A172 (cell line): ENCODE measurements at places on chromosomes 4 and X. TPM values are rescaled to one million over a fixed set of nuclear protein-coding genes. Genes with fewer than 3 reads are reported as not detected.

DNA sequence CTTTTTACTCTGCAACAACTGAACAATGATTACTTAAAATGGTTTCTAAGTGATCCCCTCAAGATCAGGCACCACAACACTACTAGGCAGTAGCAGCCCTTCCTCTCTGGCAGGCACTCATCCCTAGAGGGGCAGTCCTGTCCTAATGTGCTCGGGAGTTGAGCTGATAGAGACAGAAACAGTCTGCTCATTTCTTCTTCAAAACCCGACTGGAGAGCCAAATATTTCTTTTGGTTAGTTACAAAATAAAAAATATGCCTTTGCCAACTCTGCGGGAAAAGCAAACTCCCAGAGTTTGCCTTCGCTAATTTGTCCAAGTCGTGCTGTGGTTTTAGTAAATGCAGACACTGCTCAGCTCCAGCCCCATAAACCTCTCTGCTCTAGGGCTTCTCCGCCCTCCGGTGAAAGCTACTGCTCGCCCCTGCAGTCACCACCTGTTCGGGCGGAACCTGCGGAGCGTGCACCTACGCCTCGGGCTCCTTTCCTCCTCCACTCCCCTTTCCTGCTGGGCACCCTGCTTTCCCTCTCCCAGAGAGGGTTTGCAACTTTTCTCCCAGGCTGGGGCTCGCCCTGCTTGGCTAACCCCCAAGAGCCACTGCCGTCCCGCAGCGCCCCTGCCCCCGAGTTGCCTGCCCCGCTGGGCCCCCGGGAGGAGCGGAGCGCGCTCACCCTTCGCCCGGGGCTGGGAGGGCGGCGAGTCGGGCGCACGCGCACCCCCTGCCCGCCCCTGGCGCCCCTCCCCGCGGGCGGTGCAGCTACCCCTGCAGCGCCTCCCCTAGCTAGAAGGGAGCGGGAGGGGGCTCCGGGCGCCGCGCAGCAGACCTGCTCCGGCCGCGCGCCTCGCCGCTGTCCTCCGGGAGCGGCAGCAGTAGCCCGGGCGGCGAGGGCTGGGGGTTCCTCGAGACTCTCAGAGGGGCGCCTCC is at the start of gene NPNT:
Gene NPNT, plus strand, starts transcription at position 812 of the 923 bp plus-strand sequence. CDS start 182 bp downstream, outside the sequence.
- DNase-seq = peak; percentile 4

DNA sequence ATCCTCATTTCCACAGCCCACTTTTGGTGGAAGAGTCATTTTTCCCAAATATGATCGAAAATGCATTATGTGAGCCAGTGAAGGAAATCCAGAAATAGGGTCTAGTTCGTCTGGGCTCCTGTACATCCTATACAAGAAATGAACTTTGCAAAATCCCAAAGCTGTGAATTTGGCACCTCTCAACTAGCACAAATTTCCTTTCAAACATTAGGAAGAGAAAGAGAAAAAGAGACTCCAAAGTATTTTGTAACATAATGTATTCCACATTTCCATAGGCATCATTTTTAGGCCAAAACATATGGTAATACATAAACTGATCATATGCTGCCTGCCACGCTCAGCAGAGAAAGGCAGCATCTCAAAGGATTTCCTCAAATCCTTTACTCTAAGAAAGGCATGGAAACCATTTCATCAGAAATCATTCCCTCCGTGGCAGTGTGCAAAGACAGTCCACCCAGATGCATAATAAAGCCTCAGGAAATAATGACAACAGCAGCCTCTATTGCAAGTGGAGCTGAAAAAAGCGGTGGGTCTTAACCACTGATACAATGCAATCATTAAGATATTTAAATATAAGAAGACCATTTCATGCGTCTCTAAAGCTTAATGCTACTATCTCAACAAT is 56.8 kb downstream of the ANOS1 start:
- no peak for DNase-seq

GRCh38 chr4:102807345-102807744 is 20.0 kb downstream of the UBE2D3 start:
- no peak for DNase-seq

Gene PLXNA3
- 9.7 and 14.3 TPM in 2 replicates for total RNA-seq

DNA sequence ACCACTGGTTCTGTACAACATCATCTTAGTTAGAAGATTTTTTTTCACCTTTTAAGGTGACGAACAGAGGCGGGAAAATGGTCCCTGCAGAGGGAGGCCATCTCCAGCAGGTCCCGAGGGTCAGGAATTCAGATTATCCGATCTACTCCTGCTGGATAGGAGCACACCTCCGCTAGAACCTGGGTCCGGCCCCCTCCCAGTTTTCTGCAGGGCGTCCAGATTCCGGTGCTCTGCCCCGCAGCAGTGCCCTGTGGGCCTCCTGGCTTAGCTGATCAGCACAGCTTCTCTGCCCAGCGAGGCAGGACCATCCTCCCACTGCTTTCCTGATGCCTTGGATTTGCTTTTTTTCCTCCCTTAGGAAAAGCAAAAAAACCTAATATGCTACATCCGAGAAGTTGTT is 2.3 kb downstream of the TBL1X start:
- DNase-seq = no peak

DNA sequence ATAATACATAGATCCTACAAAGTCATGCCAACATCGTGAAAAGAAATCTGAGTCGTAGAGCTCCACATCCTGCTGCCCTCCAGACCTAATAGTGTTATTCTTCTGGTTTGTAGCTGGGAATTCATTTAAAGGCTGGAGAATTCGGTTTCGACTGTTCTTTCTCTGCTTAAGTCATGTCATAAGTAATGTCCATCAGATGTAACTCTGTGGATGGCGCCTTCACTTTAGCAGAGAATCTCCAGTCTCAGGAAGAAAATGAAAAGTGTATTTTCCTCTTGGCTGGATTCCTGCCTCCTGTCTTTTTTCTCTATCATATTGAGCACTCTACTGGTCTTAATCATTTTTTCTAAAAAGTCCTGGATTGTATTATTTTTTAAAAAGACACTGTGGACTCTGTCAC is 117.0 kb downstream of the PALLD start:
- no peak for DNase-seq

Gene CENPU
- total RNA-seq = 92.7 and 103 TPM in 2 replicates

DNA sequence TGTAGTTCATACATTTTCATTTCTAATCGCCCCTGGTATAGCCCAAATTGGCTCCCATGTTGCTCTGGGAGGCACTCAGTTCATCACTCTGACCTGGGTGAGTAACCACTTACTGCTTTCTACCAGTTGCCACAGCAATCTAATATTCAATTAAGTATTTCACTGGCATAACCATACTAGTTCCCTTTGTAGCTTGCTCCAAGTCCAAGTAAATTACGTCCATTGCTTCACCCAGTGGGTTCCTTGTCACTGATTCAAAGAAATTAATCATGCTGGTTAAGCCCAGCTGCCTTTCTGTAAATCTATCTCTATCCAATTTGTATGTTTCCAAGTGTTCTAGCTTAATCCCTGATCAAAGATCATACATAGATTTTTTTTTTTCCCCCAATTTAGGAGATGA is 92.0 kb upstream of the CBR4 start:
- DNase-seq = no peak

DNA sequence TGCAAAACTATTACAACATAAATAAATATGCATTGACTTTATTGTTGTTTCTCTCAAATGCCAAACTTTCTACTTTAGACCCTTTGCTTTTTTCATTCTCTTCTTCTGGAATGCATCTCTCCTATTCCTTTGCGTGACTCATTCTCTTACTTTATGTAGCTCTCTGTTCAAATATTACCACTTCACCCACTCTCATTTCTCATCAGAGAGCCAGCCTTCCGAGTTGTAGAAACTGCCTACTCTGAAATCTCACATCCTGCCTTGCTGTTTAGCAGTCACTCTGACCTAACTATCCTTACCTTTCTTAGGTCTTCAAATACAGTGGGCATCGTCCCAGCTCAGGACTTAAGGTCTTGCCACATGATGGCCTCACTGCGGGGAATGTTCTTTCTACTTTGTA is 143.5 kb downstream of the GALNTL6 start:
- peak; percentile 2 for DNase-seq

DNA sequence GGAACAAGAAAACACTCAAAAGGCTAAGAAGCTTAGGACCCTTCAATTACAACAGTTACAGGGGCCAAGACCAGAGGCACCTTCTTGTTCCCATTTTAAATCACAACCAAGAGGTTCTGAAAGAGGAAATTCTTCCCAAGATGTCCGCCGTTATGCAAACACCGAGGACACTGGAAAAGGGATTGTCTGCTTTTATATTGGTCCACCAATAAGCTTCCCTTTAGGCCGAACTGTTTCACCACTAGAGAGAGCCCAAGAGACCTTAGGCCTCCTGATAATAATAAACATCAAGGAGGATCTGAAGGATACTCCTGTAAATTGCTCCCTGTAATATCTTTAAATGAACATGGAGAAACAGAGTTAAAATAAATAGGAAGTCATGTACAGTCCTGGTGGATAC is 92.6 kb upstream of the NLRP2B start:
- DNase-seq = no peak

GRCh38 chr4:71303287-71303686 is 35.5 kb upstream of the SLC4A4 start:
- DNase-seq = no peak

- no peak for DNase-seq
Measured at GRCh38 chrX:68807818-68808217, 21.0 kb upstream of the EFNB1 start.

DNA sequence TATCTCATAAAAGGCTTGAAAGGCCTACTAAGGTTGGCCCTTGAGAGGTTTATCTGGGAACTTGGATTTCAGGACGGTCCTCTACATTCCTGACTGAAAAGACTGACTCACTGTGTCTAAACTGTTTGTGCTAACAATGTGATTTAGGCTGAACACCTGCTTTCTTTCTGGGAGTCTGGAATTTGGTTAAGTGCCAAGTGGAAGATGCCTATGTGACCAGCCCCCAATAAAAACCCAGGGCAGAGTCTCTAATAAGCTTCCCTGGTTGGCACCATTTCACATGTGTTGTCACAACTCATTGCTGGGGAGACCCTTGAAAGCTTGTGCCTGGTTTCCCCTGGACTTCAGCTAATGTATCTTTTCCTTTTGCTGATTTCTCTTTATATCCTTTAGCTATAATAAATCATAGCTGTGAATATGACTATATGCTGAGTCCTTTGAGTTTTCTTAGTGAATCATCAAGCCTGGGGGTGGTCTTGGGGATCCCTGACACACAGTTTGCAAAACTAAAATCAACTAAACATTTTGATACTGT is 55.1 kb downstream of the GPR82 start:
- peak; percentile 81 for DNase-seq

DNA sequence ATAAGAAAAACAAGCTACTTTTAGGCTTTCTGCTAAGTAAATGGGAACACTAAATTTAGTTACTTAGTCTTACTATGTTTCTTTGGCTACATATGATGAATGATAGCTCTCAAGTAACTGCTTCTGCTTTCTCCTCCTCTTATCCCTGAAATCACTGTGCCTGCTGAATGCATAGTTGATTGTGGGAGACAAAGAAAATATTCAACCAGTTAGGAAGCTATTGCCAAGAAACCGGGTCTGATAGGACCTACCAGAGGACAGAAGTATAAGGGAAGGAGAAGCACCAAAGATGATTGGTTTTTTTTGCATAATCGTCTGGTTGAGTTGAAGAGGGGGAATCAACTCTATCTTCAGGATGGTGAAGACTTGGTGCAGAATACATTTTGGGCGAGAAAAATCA is 28.0 kb upstream of the NDUFC1 start:
- no peak for DNase-seq

DNA sequence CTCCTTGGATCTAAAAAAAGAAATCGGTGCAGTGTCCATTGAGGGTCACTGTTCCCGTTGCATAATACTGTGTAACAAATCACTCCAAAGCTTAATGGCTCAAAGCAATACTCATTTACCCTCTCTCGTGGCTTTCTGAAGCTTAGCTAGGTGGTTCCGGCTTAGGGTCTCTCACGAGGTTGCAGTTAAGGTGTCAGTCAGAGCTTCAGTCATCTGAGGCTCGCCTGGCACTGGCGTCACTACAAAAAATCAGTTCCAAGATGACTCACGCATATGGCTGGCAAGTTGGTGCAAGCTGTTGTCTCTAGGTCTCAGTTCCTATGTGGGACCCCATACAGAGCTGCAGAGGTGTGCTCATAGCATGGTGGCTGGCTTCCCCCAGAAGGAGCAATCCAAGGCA is 91.0 kb downstream of the BEND2 start:
- DNase-seq = no peak

DNA sequence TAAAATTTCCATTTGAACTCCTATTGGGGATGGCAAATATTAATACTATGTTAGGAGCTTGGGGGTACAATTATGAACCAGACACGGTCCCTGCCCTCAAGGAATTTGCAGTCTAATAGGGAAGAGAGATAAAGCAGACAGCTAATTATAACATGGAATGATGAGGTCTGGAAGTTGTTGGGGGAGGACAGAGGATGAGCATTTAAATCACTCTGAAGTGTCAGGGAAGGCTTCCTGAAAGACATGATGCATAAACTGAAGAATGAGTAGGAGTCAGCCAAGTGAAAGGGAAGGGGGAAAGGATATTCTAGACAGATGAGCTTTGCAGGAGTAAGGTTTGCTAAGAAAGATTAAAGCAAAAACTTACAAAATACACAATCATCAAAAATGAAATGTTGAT is 15.9 kb downstream of the PLAC1 start:
- no peak for DNase-seq

Gene F8A3
- 0.41 and 0.57 TPM in 2 replicates for total RNA-seq

Gene SSX2
- total RNA-seq = not detected in 2 replicates

DNA sequence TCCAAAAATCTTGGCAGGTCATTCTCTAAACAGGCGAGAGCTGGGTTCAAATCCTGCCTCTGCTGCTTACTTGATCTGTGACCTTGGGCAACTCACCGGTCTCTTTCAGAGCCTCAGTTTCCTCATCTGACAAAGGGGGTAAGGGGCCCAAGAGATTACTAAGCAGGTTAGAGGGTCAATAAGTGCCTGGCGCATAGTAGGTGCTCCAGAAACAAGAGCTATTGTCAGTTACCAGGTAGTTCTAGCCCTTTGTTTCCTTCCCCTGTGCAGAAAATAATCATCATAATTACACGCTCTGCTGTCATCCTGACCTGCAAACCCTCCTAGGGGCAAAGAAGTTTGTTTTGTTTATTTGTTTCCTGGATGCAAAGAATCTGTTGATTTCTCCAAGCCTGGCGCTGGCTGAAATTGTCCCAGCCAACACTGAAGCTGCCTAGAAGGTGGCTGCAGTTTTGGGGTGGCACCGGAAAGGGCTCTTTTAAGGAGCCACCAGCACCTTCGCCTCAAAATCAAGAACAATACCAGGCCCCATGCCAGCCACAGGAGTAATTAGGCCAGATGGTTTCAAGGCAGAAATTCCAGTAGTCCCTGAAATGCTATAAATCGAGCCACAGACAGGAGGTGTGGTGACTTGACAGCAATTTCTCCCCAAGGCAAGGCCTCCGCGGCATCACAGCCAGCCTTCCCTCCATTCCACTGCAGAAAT is 10.2 kb upstream of the KIAA0232 start:
- peak; percentile 90 for DNase-seq

Gene PNMA5
- not detected in 2 replicates for total RNA-seq

GRCh38 chr4:762211-763190 is 56.9 kb downstream of the PCGF3 start:
- no peak for DNase-seq

DNA sequence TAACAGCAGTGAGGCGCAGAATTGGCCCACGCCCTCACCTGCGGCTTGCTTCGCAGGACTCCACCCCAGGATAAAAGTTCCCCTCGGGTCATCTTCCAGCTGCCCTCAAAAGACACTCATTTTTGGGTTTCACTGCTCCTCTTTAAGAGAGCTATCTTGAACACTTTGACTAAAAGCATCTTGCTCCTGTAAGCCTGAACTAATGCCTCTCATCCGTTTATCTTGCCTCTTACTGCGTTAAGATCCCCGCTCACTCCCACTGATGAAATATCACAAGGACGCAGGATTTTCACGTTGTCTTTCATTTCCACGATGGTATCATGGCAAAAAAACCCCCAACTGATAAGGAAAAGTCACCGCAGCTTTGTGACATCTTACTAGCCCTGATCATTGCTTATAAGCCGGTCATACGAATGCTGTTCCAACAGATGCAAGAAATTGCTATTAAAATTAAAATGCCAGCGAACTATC is 591 bp upstream of the ACSL4 start:
- DNase-seq = no peak
